ENCODE measurements at places on chromosomes 3 and 15.

DNA sequence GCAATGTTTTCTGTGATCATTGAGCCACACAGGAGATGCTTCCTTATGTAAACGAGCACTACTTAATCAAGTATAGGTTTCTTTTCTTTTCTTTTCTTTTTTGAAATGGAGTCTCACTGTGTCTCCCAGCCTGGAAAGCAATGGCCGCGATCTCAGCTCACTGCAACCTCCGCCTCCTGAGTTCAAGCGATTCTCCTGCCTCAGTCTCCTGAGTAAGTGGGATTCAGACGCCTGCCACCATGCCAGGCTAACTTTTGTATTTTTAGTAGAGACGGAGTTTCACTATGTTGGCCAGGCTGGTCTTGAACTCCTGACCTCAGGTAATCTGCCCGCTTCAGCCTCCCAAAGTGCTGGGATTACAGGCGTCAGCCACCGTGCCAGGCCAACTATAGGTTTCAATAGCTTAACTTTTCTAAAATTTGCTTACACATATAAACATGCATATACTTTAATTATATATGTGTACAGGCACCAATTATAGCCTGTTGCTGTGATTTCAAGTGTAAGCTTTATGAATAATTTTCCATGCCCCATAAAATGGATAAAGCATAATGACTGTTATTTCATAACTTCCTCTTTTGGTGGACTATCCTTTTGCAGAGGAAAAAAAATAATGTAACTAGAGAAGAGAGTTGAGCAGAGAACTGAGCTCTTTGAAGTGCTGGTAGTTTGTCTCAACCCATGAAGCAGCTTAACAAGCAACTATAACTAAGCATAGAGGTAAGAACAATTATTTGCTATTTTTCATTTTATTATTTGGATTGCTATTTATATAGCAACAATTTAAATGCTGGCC, 24.8 kb upstream of the MBNL1 start:
- DNase-seq = no peak

DNA sequence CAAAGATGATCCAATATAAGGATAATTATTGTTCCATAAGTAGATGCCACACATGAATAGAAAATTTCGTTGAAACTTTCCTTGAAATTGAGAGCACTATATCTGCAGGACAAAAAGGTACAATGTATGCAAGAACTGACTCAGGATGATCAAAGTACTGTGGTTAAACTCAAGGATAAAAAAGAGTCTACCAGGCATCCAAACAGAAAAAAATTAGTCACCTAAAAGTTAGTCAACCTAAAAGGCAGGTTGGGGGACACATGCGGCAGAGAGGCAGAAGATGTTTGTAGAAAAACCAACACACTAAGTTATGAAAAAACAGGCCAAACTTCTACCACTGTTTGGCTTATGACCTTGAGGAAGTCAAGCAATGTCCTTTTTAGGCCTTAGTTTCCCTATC, 68.7 kb downstream of the GSK3B start:
- DNase-seq = peak; percentile 50

DNA sequence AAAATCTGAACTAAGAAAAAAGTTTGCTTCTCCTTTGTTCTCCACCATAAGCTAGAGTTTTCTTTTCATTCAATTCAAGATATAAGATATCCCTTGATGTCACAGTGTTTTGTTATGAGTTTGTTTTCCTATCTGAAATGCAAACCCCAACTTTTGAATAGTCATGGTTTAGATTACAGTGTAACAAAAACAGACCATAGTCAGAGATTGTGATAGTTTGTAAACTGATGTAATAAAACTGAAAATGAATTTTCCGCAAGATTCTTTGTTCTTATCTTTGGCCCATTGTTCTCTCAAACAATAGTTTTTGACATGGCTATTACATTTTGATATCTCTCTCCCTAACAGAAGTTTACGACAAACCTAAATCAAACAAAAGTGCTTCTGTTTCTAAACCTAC, 121.7 kb upstream of the GADL1 start:
- DNase-seq = no peak

DNA sequence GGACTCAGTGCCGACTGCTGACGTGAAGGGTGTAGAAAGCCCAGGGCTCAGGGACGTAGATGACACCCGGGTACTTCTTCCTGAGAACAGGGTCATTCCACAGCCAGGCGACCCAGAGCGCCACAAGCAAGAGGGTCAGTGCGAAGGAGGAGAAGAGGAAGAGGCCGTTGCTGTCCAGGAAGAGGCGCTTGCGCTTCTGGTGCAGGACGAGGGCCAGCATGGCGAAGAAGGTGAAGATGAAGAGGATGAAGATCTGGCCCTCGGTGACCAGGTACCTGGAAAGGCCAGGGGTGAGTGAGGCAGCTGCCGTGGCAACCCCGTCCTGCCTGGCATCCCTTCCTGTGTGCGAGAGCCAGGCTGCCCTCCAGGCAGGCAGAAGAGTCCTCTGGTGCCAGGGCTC, 3.0 kb upstream of the CALML4 start:
- no peak for DNase-seq

DNA sequence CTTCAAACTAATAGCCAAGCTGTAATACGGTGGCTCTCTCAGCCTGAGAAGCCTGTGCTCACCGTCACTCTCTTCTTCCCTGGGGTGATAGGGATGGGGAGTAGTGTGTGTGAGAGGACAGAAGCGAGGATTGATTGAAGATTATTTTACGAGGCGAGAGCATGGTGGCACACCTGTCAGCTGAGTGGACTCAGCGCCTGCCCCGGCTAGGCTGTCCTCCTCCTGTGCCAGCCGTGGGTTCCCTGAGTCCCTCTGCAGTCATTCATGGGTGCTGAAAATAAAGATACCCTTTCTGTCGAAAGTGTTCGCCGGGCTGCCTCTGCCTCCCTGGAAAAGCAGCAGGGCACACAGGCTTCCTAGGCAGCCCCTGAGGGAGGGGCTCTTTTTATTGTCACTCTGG, 124.1 kb downstream of the PGPEP1L start:
- no peak for DNase-seq

GRCh38 chr3:193194371-193194770, 46.7 kb upstream of the PLAAT1 start:
- no peak for DNase-seq

- DNase-seq = no peak
Measured at GRCh38 chr3:127158614-127159229, 34.2 kb upstream of the PRR23E start.

- no peak for DNase-seq
Measured at GRCh38 chr3:72630969-72631344, 217.3 kb downstream of the SHQ1 start.

DNA sequence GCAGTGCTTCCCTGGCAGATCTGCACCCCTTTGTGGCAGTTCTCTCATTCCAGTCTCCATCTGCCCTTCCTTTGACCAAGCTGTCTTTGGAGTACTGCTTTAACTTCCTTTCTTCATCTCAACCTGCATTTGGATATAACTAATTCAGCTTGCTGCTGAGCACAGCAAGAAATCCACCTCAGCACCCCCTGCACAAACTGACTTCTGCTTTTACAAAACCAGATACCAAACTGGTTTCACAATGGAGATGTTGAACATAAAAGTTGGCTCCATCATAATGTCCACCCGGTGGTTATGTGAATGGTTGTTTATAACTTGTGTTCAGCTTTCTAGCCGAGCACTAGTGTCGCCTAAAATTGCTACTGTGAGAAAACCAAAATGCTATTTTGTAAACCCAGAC, 341.1 kb upstream of the SEMA6D start:
- no peak for DNase-seq

DNA sequence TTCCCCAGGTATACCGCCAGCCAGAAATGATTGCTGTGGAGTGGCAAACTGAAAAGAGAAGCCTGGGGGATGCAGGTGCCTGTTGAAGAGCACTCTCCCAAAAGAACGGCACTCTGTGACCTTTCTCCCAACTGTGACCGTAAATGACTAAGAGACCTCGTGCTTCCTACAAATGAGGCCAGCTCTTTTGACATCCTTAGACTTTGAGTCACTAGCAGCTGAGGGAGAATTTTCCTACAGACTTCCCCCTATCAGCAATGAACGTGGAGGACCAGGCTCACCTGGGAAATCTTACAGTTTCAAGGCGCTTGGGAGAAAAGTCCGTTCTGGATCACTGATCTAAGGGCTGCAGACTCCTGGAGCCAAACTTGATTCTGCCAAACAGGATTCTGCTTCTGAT, 8.6 kb downstream of the AQP9 start:
- peak; percentile 25 for DNase-seq

DNA sequence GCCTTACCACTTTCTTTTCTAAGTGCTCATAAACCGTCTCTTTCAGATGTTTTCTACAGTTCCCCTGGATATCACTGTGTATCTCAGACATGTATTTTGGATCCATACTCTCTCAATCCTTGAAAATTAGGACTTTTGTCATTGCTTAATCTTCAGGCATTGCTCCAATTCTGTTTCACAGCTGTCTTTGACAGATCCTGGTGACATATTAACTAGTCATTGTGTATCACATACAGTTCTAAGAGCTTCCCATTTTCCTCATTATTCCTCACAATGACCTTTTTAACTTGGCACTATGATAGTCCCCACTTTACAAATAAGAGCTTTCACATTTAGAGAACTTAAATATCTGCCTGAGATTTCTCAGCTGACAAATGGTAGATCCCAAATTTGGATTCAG, 151.7 kb downstream of the CLSTN2 start:
- no peak for DNase-seq

DNA sequence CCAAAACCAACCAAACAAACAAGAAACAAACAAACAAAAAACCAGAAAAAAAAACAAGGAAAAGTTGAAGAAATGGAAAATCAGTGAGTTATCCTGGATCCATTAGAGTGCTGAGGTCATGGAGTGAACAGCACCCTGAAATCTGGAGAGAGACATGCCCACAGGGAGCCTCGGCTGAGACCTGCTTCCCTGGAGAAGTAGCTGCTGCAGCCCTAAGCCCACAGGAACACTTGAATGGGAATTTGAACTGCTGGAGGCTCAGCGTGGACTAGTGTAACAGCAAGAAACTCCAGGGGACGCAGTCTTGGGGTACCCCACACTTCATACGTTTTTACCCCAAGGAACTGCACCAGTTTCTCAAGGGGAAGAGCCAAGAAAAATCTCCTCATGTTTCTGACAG, 144.1 kb upstream of the UBE3A start:
- no peak for DNase-seq

DNA sequence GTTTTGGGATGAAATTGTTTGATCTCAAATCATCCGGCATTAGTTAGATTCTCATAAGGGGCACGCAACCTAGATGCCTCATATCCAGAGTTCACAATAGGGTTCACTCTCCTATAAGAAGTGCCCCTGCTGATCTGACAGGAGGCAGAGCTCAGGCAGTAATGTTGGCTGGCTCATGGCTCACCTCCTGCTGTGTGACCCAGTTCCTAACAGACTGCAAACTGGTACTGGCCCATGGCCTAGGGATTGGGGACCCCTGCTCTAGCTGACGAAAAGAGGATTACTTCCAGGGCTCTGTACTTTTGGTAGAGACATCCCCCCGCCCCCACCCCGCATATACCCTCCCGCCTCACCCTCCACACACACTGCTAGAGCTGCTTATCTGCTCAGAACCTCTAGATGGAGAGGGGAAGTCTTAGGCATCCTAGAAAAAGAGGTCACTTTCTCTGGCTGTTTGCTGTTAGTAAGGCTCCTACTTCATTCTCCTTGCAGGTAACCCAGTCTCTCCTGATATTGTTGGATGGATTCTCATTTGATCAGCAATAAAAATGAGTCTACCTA, 923.1 kb downstream of the CADM2 start:
- no peak for DNase-seq

DNA sequence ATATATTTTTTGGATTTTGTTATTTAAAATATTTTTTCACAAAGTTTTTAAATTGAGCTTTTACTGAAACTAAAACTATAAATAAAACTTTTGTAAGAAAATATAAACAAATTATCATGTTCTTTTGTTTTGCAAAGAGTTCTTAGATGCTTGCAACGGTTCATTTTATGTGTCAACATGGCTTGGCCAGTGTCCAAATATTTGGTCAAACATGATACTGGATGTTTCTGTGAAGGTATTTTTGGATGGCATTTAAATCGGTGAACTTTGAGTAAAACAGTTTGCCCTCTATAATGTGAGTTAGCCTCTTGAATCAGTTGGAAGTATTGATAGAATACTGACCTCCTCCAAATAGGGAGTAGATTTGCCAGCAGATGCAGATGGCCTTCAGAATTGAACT, 612.6 kb upstream of the NECTIN3 start:
- DNase-seq = no peak

DNA sequence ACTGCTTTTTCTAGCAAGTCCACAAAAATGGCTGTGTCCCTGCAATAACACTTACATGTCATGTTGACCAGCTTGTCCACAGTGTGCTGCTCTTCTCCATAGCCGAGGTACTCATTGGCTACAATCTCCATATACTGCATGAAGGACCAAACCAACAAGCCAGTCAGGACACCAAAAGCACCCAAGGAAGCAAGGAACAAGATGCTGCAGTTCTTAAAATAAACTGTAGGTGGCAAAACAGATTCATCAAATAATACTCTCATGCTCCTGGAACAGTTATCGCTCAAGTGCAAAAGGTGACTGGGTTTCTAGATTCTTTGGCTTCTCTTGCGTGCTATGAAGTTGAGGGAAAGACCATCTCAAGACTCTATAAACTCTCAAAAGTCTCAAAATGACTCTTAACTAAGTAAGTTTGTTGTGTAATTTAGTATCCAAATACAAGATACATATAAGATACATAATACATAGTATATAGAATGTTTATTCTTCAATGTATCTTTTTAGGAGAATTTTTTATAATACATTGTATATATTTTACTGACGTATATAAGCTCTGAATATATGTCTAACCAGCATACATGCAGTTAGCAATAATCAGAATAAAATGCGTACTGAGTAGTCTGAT, 57.0 kb downstream of the NEK10 start:
- peak; percentile 70 for DNase-seq

DNA sequence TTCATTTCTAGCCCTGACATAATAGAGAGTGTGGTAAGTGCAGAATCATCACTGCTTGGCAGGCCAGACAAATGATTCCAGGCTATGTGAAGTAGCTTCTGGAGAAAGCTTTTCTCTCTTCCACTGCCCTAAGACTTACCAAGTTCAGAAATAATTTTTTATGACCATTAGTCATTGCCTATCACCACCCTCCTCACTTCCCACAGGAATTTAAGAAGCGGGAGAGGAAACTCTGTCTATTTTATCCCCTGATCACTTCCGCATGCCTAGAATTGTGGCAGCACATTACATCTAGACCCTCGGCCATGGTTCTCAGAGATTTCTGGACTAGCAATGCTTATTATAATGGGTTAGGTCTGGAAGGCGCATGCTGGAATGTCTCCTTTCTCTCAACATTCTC, 397.8 kb upstream of the NR2F2 start:
- peak; percentile 52 for DNase-seq

GRCh38 chr3:119098619-119099222, 47.2 kb upstream of the TEX55 start:
- peak; percentile 23 for DNase-seq

DNA sequence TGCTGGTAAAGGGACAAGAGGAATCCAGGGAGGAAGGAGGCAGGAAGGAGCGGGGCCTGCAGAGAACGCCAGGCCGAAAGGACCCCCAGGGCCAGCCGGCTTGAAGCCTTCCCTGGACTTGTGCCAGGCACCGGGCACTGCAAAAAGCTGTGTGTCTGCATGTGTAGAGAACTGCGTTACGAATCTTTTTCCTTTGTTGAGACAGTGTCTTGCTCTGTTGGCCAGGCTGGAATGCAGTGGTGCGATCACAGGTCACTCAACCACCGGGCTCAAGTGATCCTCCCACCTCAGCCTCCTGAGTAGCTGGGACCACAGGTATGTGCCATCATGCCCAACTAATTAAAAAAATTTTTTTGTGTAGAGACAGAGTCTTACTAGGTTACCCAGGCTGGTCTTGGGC, 17.0 kb upstream of the MUC4 start:
- DNase-seq = no peak

Measured in HCEC 1CT (cell line).